ENCODE measurements at places on chromosomes 3 and 15. TPM values are rescaled to one million over a fixed set of nuclear protein-coding genes. Genes with fewer than 3 reads are reported as not detected.

The TIMMDC1 gene
- total RNA-seq, result 49.1 TPM

The DLL4 gene
- total RNA-seq, result 1.5 TPM

The LEKR1 gene
- total RNA-seq, result 0.26 TPM

The CCDC39 gene
- total RNA-seq, result 0.12 TPM

The GOLGA8Q gene
- 2.0 TPM for total RNA-seq

The PAQR9 gene
- 0.25 TPM for total RNA-seq

The GAP43 gene
- 9.9 TPM for total RNA-seq

Data from aortic smooth muscle cell (primary cell).